Activated CD4-positive, CD25-positive, alpha-beta regulatory T cell (primary cell): ENCODE measurements at places on chromosomes 2 and 18.

GRCh38 chr2:133135035-133135654 is 433.1 kb downstream of the NCKAP5 start:
- DNase-seq = no peak

GRCh38 chr2:240238786-240239185 is 98.3 kb upstream of the OTOS start:
- no peak for DNase-seq

GRCh38 chr2:172436889-172437288 is 9.5 kb downstream of the ITGA6 start:
- no peak for DNase-seq

DNA sequence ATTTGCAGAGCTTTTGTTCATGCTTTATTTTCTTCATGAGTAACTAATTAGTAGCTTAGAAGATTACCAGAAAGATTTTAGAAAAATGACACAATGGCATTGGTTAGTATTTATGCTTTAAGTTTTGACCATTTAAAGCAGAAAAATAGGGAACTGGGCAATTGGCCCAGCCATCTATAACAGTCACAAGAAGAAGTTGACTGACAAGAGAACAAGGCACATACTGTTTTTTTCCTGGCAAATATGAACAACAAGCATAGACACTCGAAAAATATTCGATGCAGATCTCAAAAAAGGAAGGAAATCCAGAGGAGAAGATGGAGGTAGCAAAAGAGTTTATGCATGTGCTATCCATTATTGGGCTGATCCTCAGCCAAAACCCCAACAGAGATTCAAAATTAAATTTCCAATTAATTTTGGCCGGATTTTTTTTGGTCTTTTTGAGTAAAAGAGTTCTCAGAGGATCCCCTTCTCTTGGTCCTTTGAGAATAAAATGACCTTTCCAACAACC is 200.8 kb upstream of the SLC35G4 start:
- no peak for DNase-seq

GRCh38 chr2:204321910-204322751 is 223.1 kb upstream of the PARD3B start:
- DNase-seq = no peak

- no peak for DNase-seq
These were observed 103.5 kb downstream of the CABLES1 start for GRCh38 chr18:23238651-23239349.

DNA sequence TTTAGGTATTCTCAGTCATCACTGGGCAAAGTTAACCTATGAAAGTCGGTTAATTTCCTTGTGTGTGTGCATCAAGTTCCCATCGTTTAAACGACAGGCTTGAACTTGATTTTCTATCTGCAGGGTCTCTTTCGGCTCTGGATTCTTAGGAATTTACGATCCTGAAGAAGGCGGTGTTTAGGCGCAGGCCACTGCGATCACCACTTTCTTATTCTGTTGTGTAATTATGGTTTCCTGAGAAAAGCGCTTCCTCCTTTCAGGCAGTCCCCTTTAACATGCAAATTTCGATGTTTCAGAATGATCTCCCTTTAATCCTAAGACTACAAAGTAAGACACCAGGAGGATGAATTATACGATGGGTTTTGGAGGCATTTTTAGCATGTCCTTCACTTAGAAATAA is 27.9 kb upstream of the MBP start:
- no peak for DNase-seq

DNA sequence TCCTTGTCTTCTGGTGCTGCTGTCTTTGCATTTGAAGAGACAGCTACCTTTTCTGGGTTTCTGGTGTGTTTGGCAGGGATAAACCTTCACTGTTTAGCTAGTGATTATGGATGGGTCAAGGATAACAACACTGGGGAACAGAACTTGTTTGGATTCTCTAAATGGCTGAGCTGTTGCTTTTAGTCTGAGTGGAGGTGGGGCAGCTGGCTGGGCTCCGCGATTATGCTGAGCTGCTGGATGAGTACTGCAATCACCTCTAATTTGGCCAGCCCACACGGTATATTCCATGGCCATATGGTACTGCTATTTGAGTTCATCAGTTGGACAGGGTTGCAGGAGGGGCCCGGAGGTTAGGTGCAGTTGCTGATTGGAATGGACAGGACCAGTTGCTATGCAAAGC is 361.6 kb upstream of the TFPI start:
- no peak for DNase-seq

- no peak for DNase-seq
These were observed 11.4 kb downstream of the HK2 start for GRCh38 chr2:74845217-74845751.

- DNase-seq = no peak
These were observed 79.3 kb downstream of the RBM43 start for GRCh38 chr2:151182396-151182795.

DNA sequence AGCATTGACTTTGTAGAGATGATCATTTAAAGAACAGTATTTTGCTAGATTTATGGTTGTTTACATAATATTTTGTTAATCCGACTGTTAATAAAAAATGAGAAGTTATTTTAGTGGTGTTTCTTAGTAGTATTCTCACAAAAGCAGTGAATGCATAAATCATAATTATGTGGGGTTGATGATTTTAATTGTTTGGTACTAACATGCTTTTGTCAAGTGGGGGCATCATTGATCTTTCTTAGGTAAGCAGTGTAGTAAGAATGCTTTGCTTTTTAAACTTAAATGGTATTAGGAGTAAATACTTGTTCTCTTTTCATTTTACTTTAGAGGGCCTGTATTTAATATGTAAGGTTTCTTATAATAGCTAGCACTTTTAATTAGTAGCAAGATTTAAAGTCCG is 109.2 kb upstream of the OTX1 start:
- no peak for DNase-seq

DNA sequence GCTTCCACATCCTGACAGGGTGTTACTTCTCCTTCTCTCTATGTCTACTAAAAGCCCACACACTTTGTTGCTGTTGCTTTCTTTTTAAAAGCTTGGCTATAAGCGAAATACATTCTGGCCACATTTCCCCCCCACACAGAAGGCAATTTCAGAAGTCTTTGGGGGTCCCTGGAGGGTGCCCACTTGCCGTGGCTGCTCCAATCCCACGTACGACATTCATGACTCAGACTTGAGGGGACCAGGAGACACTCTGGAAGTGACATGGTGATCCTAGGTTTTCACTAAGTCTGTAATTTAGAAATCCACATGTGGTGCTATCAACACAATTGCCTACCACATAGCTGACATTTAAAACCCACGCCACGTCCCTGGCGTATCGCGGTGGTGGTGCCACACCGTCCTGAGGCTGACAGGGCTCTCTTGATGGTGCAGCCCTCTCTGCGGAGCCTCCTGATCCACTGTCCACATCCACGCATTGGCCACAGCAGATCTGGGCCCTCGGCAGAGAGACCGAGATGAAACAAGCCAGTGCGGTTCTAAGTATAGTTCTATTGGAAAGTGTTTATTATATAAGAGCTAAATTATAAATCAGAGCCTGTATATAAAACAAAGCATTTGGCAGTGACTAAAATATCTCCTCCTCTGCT is 42.4 kb downstream of the CYP27C1 start:
- DNase-seq = no peak

DNA sequence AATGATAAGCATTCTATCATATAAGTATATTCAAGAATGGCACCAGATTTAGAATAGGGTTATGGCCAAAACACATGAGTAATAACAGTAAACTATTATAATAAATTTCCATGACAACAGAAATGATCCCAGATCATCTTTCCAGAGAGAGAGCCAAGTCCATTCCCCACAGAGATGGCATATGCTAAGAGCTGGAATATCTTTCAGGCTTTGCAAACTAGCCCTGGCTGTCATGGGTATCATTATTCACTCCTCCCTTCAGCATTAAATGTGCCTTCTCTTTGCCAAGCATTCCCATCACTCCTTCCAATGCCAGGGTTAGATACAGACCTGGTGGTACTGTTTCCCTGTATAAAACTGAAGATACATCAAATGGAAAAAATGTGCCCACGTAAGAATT is 10.9 kb downstream of the FEZ2 start:
- no peak for DNase-seq

- DNase-seq = no peak
These were observed 9.4 kb downstream of the COPS9 start for GRCh38 chr2:240126731-240127130.

DNA sequence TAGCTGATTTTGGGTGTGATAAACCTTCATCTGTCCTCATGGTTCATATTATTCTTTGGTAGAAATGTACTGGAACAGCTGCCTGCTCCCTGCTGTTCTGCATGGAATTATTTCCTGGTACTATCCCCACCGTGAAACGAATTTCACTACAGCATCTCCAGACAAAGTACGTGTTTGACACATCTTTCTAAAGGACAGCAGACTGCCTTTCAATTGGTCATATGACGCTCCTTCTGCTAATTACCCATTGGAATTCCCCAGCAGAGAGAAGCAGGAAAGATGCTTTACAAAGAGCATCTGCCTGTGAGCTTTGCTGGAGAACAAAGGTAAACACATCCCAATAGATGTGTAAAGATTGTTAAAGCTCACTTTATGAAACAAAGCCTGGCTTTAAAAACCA is 4.4 kb upstream of the RFX8 start:
- no peak for DNase-seq

- DNase-seq = no peak
These were observed 13.7 kb upstream of the MGAT4A start for GRCh38 chr2:98744595-98744994.

DNA sequence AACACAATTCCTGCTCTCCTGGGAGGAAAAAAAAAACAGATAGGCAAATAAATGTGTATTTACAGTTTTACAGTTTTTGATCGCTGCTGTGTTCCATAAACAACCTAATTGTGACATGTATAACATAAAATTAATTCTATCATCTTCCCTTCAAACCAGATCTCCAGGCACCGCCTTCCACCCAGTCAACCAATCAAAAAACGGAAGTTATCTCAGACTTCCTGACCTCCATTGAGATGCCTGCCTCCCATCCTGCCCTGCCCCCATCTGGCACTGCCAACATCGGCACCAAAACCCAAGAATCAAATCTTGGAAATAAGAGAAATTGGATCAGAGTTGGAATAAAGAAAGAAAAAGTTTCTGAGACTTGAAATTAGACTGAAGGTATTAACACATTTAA is 3.1 kb upstream of the RIOK3 start:
- no peak for DNase-seq

- DNase-seq = no peak
These were observed 156.6 kb downstream of the DYSF start for GRCh38 chr2:71609958-71610357.

DNA sequence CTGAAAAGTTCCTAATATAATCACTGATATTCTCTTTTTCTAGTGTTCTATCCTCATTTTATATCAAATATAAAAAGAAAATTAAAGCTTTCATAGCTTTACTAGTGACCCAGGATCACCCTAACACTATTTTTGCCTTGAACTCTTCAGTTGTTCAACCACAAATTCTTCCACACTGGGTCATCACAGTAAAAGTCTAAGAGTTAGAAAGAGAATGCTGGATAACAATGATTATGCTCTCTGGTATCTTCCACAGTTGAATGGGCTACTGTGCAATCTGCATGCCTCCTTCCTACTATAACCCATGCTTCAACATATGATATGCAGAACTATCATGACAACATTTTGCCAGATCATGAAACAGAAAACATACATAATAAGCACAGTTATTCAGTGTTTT is 32.3 kb downstream of the CHN1 start:
- no peak for DNase-seq

GRCh38 chr2:170500770-170501169 is 214.4 kb upstream of the SP5 start:
- DNase-seq = no peak

GRCh38 chr2:157540102-157540501 is 88.6 kb downstream of the ACVR1C start:
- no peak for DNase-seq

- no peak for DNase-seq
These were observed 172.9 kb upstream of the MYT1L start for GRCh38 chr2:2503864-2504418.

DNA sequence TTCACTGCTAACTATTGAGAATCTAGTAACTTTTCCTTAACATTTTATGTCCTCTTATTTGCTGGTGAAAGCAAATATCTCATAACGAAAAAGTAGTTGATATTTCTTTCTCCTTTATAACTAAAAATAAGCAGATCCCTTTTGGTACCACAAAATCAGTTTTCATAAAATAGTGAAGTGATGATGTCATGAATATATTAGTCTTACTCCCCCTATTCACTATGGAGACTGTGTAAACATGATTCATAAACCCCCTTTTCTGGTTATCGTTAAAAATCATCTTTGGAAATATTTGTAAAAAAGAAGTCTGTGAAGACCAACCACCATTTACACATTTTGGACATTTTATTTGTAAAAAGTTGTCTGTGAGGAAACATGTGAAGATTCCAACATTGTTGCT is 734.9 kb downstream of the NUP35 start:
- no peak for DNase-seq

- DNase-seq = no peak
These were observed 8.2 kb upstream of the KCTD1 start for GRCh38 chr18:26556573-26556972.

- no peak for DNase-seq
These were observed 7.3 kb downstream of the SPR start for GRCh38 chr2:72894514-72894913.

GRCh38 chr2:15638720-15639119 is 47.1 kb downstream of the DDX1 start:
- DNase-seq = no peak

GRCh38 chr18:65093346-65093745 is 657.5 kb upstream of the CDH7 start:
- no peak for DNase-seq

- DNase-seq = no peak
These were observed 18.8 kb upstream of the MREG start for GRCh38 chr2:216031960-216032689.

- DNase-seq = no peak
These were observed 3.8 kb upstream of the IMP4 start for GRCh38 chr2:130338793-130339345.

GRCh38 chr2:224287531-224287930 is 114.4 kb downstream of the FAM124B start:
- no peak for DNase-seq
